ENCODE measurements at places on chromosomes 2 and 18.

- no peak for DNase-seq
Measured at GRCh38 chr2:105959357-105959756, 214.6 kb downstream of the NCK2 start.

GRCh38 chr18:38241736-38242135 is 676.1 kb upstream of the CELF4 start:
- DNase-seq = no peak

DNA sequence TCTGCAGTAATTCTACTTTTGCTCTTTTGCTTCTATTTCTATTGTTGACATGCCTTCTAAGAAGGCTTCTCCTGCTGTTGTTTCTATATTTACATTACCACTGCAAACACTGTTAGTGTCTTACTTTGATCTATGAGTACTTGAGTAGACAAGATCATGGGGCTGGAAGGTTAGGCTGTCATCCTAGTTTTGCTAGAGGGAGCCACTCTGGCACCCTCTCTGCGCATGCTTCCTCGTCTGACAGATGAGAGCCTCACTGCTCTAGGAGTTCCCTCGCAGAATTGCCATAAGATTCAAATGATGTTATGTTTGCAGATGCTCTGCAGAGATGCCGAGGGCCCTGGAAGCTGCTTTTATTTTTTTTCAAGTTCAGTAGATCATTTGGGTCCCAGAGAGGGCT is 185.6 kb downstream of the RNF144A start:
- no peak for DNase-seq

- DNase-seq = no peak
Measured at GRCh38 chr2:175039490-175039889, 34.3 kb upstream of the CHN1 start.

DNA sequence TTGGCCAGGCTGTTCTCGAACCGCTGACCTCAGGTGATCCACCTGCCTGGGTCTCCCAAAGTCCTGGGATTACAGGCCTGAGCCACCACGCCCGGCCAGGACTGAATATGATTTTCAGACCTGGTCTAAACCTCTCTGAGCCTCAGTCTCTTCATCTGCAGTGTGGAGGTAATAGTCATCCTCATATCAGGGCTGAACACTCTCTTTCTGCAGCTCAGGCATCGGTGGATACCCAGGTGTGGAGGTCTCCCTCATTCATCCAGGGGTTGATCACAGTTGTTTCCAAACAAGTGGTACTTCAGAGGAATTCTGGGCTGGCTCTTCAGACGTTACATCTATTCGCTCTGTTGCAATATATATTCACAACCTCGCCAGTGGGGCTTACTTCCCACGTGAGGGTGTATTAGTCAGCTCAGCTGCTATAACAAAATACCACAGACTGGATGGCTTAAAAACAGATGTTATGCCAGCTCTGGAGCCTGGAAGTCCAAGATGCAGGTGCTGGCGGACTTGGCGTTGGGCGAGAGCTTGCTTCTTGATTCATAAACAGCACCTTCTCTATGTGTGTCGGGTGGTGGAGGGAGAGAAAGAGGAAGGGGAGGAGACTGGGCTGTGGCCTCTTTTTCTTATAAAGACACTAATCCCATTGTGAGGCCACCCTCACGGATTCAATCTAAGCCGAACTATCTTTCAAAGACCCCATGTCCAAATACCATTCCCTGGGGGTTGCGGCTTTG is 2.9 kb upstream of the MBP start:
- no peak for DNase-seq

DNA sequence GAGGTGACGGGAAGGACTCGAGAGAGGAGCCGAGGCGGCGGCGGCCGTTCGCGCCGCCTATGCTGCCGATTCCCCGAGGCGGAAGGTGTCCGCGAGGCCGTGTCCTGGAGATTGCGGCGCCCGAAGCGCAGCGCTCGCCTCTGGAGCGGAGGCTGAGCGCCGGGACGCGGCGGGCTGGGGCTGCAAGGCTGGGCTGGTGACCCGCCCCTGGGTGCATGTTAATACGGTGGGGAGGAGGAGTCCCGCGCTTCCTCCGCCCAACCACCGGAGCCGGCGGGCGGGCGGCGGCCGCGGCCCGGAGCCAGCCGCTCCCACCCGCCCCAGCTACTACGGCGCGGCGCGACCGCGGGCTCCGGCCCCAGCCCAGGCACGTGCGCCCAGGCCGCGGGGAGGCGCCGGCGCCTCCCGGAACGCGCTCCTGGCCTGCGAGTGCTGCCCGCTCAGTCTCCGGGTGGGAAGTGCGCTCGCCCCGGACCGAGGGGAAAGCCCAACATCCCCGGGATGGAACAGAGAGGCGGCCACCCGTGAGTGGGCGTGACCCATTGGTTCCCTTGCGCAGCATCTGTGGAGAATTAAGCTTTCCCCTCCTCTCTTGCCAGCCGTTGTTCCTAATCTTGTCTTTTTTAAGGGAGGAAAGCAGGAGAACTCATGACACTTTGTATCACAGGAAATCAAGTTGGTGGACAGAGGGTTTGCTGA is at the start of gene DLGAP1:
Gene DLGAP1 (minus strand): TSS at position 195 of the 699 bp plus-strand sequence.
- no peak for DNase-seq

GRCh38 chr2:41032715-41033114 is 580.8 kb upstream of the SLC8A1 start:
- no peak for DNase-seq

- DNase-seq = peak; percentile 93
Measured at GRCh38 chr2:203656522-203657287, 49.7 kb upstream of the CD28 start.

DNA sequence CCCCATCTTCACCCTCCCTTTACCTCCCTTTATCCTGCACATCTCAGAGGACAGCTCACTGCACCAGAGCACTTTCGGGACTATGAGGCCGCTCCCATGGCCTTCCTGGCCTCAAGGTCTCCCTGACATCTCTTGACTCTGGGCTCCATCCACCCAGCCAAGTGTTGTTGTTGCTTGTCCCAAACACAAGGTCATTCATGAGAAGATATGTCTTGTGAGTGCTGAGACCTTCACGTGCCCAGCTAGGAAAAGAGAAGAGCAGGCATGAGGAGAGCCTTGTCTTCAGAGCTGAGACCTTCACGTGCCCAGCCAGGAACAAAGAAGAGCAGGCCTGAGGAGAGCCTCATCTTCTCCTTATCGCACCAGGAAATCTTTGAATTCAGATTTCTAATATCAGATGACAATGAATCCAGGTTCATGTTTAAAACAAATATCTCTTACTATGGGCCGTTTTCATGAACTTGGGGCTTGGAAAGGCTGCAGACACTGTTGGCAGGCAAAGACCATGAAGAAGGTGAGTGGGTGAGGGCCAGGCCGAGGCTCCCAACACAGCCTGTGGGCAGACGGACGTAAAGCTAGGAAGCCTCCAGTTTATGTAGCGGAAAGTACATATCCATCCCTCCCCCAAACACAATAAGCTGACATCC is 256.1 kb downstream of the NDUFA10 start:
- no peak for DNase-seq

All from NCI-H460 (cell line).